ENCODE measurements at places on chromosomes 13 and 19.
A peak's percentile ranks its signal among the peaks of the same experiment; 100 is the strongest.

- DNase-seq = peak; percentile 75
Observed at GRCh38 chr13:35838356-35838755, 292.8 kb downstream of the DCLK1 start.

- DNase-seq = no peak
Observed at GRCh38 chr13:77460195-77460594, 75.3 kb upstream of the SCEL start.

DNA sequence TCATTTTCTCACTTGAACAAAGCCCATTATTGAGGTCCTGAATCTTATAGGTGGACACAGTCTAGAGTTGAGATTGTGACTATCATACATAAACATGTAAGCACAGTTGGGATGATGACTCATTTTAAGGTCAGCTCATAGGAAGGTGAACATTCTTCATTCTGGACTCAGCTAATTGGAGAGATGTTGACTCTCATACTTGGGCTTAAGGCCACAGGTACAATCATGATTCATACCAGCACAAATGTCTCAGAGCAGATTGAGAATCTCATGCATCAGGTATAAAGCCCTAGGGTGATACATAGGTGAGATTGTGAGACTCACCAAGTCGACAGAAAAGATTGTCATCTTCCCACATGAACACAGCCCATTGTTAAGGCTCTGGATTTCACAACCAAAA, 62.3 kb upstream of the ZNF724 start:
- DNase-seq = no peak

DNA sequence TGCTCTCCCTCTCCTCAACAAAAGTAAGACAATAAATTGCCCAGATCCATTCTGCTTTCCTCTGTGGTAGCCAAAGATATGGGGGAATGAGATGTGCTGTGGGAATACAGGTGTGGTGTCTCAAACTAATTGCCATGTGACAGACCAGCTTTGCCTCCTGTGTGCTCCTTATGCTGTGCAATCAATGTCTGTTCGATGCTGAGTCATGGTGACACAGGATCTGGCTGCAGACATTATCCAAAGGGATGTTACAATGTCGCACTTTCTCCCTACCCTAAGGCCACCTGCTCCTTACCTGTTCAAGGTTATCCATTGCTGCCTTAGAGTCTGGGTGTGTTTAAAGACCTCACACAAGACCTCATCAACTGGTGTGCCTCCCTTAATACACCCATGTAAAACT, 32.5 kb downstream of the FGF14 start:
- DNase-seq = no peak

DNA sequence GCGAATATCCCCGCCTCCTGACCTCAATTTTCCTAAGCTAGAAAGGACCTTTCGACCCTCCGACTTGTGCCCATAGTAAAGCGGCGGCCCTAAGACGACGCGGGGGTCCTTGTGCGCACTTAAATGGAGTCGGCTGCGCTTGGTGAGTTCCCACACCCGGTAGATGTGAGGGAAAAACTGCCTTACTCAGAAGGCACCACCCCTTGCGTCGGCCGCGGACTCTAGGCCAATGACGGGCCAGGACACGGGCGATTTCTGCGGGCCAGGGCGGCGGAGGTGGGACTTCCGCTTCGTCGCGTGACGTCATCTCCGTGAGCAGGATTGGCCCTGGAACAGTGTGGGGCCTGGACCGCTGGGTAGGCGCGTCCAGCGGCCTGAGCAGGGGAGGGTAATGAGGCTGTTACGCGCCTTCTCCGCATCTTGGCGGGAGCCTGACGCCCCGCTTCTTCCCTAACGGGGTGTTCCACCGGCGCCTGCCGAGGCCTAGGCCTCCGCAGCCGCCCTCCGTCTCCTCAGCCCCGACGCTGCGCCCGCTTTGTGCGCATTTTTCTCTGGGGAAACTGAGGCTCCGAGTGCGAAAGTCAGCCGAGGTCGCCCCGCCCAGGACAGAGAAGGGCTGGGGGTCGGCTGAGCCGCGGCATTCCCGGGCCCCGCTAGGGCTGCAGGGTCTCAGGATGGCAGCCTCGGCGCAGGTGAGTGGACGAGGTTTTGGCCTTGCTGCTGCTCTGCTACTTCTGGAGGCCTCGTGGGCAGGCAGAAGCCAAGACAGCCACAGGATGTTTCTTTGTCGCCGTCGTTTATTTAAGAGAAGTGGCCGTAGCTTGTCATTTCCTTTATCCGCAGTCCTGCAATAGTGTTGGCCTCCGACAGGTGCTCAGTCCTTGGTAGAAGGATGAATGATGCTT, at the start of gene ZNF543:
Gene ZNF543 (plus strand): TSS at position 293 of the 905 bp plus-strand sequence. CDS start 382 bp downstream, at position 675.
- peak; percentile 96 for DNase-seq

DNA sequence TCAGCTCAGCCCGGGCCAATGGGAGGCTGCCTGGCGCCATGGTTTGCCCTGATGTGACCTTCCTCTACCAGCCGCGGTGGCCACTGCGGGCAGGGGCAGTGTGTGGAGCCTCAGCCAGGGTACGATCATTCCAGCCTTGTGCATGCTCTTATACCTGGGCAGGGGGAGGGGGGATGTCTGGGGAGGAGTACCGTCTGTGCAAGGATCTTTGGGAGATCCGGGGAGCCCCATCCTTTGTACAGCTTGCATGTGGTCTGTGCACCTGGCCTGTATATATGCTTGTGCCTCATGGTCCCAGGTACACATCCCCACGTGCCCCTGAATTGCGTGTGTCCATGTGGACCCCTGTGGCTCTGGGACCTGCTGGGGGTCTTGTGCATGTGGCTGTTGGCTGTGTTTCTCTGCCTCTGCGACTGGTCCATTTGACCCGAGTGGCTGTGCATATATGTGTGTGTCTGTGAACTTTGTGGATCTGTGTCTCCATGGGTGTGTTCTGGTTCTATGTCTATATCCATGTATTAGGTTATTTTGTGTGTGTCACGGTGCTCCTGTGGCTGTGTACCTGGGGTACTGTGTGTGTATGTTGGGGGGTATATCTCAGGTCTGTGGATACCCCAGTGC, 12.8 kb upstream of the NANOS3 start:
- DNase-seq = no peak
